ENCODE measurements at places on chromosomes 16 and 17.

- no peak for DNase-seq
Observed at GRCh38 chr17:77825621-77826020, 132.9 kb upstream of the TNRC6C start.

GRCh38 chr17:71176331-71176730, 944.5 kb upstream of the SOX9 start:
- no peak for DNase-seq

GRCh38 chr17:21371511-21372081, 4.6 kb upstream of the KCNJ12 start:
- DNase-seq: no peak

DNA sequence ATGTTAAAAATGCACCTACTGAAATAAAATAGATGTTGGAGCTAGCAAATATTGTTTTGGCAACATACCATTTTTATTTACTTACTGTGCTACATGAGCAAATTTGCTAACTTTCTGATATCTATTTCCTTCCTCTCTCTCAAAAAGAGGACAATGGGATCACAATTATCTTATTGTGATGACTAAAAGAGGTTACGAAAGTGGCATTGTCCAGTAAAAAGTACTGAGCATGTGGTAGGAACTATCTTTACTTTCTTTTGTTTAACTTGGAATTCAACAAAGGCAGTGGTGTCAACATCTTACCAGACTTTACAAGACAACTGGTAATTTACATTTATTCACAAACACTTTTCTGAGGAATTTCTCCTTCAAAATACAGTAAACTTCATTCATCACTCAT, 1542.6 kb upstream of the CDH8 start:
- DNase-seq: no peak

DNA sequence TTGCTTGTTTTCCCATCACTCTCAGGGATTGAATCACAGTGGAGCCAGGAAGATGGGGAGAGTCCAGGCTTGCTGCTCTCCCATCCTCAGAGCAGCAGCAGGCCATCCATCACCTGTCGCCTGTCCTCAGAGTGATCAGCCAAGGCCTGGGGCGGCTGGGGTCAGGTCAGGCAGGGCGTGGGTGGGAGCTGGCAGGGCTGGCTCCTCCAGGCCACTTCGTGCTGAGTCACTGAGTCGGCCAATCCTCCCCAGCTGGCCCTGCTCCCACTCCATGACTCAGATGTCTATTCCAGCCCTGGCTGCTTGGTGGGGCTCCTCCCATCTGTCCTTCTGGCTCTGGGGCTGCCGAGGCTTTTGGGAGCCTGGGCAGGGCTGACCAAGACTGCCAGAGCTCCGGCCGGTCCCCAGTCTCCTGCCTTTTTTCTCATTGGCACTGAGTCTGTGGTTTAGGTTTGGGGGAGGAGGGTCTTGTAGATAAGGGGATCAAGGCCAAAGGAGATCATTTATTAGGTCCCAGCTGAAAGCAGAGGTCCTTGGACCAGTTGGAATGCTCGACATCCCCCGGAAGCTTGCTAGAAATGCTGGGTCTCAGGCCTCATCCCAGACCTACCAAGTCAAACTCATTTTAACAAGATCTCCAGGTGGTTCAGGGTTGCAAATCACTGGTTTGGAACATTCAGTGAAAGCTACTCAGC, 72.7 kb downstream of the ABCC1 start:
- DNase-seq: peak; percentile 92

DNA sequence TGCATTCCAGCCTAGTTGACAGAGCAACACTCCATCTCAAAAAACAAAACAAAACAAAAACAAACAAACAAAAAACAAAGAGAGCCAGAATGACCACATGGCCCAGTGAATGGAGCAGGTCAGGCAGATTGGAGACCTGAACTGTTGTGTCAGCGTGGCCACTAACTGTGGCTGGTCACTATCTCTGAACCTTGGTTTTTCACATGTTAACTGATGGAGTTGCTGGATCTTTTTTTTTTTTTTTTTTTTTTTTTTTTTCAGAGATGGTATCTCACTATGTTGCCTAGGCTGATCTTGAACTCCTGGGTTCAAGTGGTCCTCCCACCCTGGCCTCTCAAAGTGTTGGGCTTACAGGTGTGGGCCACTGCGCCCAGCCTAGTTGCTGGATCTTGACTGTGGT, 31.8 kb downstream of the RHBDL3 start:
- no peak for DNase-seq

- DNase-seq: no peak
Observed at GRCh38 chr16:54283725-54284318, 2.8 kb downstream of the IRX3 start.

Measured in fibroblast of the conjunctiva (primary cell).